Stimulated activated CD4-positive, alpha-beta T cell treated with anti-CD3 and anti-CD28 coated beads, Interleukin-1b, Interleukin-23, amount 100 ng/mL, for 48 hours (primary cell): ENCODE measurements at places on chromosomes 12 and 14.

GRCh38 chr14:88931321-88932110 is 107.1 kb downstream of the TTC8 start:
- DNase-seq = no peak

GRCh38 chr12:104751120-104751519 is 207.0 kb downstream of the SLC41A2 start:
- no peak for DNase-seq

- no peak for DNase-seq
These were observed 523.4 kb downstream of the FSCB start for GRCh38 chr14:43983721-43984120.

- DNase-seq = no peak
These were observed 202.1 kb downstream of the ADAMTS20 start for GRCh38 chr12:43349863-43350262.

DNA sequence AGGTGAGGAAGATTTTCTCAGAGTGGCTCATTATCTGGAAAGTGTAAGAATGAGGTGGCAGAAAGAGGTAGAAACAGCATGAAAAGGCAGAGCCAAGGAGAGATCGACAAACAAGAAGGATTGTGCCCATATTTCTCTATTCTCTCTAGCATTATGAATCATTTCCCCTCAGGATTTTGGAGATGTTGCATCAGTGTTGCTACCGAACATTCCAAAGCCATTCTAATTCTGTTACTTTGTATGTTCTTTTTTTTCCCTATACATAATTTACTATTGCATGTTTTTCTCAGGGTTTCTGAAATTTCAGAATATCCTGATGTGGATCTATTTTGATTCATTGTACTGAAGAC is 61.4 kb downstream of the KICS2 start:
- no peak for DNase-seq

DNA sequence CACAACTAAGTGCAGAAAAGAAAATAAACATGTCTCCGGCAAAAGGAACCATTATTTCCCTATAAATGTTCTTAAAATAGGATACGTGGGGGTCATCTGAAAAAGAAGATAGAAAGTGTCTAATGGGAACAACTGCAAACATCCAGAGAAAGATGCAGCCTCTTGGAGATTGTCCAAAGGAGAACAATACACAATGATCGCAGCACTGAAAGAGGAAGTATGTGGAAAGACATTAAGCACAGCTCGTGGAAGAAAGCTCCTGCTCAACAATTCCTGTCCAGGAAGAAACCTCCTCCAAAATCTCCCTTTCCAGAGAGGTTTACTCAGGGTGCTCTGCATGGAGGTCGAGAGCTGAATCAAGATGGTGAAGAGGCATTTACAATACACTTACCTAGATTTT is 2.5 kb upstream of the LALBA start:
- no peak for DNase-seq
